ENCODE measurements at places on chromosomes 5 and 9.
A peak's percentile ranks its signal among the peaks of the same experiment; 100 is the strongest.

- no peak for DNase-seq
Measured at GRCh38 chr9:99184110-99184474, 37.6 kb downstream of the ALG2 start.

DNA sequence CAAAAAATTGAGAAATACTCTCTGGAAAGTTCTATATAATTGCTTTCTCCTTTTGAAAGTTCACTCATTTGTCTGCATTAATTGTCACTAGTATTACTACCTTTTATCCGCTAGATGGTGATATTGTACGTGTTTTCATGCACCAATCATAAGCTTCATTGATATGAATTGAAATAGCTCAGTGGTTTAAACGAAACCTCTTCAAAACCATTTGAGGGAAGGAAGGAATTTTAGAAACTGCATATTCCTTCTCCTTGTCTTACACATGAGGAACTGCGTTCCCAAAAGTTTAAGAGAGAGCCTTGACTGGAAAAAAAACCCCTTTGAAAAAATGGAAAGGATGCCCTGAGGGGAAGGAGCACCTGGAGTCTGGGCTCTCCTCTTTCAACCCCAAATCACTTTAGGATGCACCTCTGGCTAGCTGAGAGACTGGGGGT, 98.6 kb downstream of the YTHDC2 start:
- no peak for DNase-seq

- no peak for DNase-seq
Measured at GRCh38 chr5:51902512-51902911, 519.3 kb downstream of the ISL1 start.

DNA sequence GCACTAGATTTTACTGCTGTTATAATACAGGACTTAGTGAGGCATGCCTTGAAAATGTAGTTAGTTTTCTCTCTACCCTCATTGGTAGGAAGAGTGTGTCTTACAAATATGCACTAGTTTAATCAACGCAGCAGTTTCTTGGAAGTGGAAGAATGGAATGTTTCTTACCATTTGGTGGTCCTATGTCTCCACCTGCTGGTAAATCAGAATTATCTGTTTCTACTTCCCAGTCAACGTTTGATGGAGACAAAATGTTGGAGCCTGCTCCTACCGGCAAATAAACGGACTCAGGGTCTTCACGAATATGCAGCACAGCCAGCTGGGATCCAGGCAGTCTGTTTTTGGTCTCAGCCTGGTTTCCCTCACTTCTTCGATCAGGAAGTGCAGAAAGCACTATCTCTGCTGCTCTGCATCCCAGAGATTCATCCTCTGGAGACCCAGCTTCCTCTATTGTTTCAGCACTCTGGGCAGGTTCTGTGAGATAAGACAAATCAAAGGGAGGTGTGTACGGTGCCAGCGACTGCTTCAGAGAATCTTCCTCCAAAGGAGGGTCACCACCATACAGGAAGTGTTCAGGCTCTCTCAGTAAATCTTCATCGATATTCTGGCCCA, 59.5 kb upstream of the PCA3 start:
- DNase-seq: peak; percentile 20

- no peak for DNase-seq
Measured at GRCh38 chr9:16540743-16541613, 329.5 kb downstream of the BNC2 start.

DNA sequence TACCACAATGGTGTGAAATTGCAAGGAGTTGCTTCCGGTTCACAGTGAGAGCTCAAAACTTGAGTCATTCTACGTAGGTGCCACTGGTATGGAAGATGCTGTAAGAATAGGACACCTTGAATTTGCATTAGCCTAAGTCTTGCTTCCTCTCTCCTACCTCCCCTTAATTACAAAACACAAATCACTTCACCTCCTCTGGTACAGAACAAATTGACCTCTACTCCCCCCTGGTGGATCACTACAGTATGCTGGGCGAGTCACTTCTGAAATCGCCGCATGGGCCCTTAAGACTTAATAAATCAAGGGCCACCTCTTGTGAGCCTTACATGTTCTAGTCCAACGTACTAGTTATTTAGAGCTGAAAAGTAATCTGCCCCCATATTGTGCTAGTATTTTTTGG, 145.3 kb upstream of the SMARCA2 start:
- DNase-seq: peak; percentile 12

DNA sequence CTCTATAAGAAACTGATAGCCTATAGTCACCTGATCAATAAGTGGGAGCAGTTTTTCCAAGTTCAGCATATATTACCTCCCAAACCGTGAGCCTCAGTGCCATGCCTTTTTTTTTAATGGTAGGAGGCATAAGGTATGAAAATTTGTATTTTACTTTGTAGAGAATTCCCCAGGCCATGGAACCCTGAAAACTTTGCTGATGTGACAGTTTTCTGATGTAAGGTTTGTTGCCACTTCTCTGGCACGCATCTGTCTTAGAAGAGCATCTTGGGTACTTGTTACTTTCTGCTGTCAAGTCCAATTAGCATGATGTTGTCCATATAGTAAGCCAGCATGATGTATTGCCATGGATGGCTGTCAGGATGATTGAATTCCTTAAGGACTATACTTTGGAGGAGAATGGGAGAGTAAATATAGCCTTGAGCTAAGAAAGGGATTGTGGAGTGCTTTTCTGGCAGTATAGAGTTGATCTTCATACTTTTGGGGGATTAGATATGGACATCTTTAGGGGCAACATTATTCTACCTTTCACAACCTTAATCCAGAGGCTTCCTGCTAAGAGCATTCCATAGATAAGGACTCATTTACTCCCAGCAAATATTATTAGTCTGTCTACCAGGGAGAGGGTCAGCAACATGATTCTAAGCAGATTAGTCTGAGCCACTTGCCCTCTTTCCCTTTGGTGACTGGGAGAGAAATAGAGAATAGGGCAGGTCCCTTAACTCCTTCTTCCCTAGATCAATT, 389.6 kb downstream of the YTHDC2 start:
- DNase-seq: no peak

DNA sequence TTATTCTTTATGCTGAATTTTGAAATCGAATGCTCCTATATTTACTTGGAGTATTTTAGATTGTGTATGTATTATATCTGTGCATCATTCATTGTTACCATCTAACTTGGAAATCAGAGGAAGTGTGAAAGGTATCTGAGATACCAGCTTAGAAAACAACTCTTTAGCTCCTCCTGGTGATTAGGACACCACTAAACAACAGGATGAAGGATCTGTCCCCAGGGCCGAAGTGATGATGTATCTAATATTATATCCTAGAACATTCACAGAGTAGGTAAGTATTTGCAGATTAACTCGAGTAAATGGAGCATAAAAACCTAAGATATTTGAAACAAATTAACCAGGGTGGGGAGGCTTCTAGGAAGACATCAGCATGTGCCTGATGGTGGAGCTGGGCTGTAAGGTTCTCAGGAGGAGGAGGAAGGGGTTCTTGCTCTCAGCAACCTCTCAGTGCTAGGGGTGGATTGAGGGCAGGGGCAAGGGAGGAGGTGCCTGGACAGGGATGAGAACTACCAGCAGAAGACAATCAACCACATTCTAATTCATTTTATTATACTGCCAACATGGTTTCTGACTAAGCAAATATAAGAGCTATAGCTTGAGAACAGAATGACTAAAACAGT, 2.6 kb upstream of the NFIL3 start:
- DNase-seq: no peak

DNA sequence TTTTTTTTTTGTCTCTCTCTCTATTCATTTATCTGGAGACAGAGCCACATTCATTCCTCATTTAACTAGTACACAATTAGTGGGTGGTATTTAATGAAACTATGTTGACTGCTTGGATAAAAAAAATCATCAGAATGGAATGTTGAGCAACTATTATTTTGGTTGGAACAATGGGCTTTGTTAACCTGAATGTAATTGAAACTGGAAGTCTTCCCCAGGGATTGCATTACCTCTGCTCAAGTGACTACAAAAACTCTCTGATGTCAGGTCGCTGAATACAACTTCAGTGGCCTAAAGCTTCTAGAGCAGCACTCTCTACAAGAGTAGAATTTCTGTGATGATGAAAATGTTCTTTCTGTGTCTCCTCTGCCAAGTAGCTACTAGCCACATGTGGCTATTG, 295.8 kb downstream of the DEPDC1B start:
- DNase-seq: no peak

DNA sequence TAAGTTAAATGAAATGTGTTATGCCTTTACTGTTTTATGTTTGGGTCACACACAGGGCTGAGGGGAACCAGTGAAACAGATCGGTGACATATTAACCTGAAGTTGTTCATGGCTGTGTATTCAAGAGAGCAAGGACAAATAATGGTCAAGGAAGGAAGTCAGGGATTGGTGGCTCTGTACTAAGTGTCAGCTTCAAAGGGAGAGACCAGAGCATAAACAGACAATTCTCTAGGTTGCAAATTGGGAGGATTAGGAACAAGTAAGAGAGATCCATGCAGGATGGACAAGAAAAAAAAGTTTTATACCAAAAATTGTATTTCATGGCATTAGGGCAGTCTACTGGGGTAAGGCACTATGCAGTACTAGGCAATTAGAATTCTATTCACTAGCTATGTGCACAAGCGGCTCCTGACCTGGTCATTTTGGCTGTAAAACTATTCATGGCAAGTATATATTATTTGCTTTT, 156.3 kb downstream of the PLPPR1 start:
- DNase-seq: no peak

DNA sequence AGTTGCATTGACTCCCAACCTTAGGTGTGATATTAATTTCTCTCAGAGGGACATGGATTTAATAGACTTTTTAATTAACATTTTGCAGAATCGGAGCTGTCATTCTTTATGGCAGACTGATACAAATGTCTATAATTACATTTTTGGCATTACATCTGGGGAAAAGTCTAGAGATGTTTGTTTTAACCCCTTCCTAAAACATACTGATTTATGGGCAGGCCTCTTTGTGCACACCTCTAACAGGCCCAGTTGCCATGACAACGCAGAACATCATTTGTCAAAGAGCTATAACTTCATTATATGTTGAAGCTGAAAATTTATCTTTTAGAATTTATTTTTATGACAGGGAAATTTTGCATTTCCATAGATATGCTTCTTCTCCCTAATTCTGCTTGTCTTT, 158.5 kb downstream of the NTRK2 start:
- no peak for DNase-seq

GRCh38 chr5:181197326-181197951, 7.6 kb downstream of the TRIM7 start:
- no peak for DNase-seq

DNA sequence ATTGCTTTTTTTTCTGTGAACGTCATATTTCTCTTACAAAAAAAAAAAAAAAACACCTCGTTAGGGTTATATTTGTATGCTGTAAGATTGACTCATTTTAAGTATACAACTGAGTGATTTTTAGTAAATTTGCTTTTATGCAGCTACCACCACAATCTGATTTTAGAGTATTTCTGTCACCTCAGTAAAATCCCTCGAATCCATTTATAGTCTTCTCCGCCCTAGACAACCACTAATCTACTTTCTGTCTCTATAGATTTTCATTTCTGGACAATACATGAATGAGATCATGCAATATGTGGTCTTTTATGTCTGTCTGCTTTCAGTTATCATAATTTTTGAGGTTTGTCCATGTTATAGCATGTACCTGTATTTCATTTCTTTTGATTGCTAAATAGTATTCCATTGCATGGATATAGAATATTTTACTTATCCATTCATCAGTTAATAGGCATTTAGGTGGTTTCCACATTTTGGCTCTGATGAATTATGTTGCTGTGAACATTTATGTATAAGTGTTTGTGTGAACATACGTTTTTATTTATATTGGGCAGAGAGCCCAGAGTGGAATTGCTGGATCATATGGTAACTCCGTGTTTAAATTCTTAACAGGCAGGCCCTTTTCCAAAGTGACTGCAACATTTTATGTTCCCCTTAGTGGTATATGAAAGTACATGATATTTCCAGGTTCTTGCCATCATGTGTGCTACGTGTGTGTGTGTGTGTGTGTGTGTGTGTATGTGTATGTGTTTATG, 171.4 kb downstream of the SGCD start:
- DNase-seq: no peak

- no peak for DNase-seq
Measured at GRCh38 chr9:93427655-93428379, 23.7 kb upstream of the FAM120A start.

DNA sequence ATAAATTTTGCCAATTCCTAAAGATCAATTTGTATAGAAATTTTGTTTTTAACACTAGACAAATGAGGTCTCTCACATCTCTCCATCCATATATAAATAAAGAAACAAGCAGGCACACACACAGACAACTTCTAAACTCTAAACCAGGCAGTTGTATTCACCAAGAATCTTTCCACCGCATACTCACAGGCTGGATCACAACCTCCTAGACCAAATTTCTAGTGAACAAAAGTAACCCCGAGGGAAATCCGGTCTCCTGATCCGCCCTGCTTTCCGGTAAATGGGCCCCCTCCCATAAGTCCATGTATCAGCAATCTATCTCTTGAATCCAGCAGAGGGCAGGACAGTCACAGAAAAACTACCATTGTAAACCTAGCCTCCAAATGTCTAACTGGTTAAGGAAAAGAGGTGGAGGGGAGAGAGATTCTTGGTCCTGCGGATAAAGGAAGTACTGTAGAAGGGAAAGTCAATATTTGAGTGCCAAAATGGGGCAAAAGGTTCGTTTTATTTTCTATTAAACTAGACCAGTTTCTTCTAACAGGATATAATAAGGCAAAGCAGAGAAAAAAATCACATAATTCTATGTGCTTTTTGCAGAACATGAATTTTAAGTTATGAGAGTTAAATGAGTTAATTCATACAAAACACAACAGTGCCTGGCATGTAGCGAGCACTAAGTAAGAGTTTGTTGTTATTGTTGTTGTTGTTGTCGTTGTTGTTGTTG, 4.8 kb upstream of the SMU1 start:
- DNase-seq: peak; percentile 46

- no peak for DNase-seq
Measured at GRCh38 chr9:27468462-27469110, 55.5 kb upstream of the IFNK start.

Measured in memory B cell (primary cell).